Nucleus accumbens (tissue), 56 donors: ENCODE measurements at places on chromosomes 16 and 17.

DNA sequence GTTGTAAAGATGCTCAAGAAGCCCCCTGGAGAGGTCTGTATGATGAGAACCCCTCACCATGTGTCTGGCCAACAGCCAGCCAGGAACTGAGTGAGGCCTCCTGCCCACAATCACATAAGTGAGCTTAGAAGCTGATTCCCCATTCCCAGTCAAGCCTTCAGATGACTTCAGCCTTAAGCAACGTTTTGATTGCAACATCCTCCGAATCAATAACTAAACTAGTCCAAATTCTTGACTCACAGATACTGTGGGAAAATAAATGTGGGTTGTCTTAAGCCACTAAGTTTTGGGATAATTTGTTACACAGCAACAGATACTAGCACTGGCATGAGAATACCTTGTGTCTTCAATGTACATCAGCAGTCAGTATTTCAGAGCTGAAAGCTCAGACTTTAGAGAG, 54.5 kb upstream of the HS3ST4 start:
- DNase-seq: no peak

GRCh38 chr16:82119405-82119804, 50.6 kb downstream of the MPHOSPH6 start:
- no peak for DNase-seq

DNA sequence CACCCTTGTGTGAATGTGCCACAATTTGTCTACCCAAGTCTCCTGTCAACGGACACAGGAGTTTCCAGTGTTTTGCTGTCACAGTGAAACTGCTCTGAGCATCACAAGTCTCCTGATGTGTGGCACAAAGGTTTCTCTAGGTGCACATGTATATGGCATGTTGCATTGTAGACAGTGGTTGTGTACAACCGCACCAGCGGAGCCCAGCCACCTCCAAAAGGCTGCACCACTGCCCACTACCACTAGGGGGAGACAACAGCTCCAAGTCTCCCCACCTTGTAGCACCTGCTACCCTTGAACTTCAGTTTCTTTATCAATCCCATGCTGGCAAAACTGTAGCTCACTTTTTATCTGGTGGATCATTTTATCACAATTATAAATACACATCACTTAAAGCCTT, 95.5 kb upstream of the ZNF469 start:
- no peak for DNase-seq

GRCh38 chr16:84350685-84351400, 17.5 kb upstream of the ATP2C2 start:
- DNase-seq: no peak

GRCh38 chr17:39484178-39484577, 22.9 kb downstream of the CDK12 start:
- no peak for DNase-seq

DNA sequence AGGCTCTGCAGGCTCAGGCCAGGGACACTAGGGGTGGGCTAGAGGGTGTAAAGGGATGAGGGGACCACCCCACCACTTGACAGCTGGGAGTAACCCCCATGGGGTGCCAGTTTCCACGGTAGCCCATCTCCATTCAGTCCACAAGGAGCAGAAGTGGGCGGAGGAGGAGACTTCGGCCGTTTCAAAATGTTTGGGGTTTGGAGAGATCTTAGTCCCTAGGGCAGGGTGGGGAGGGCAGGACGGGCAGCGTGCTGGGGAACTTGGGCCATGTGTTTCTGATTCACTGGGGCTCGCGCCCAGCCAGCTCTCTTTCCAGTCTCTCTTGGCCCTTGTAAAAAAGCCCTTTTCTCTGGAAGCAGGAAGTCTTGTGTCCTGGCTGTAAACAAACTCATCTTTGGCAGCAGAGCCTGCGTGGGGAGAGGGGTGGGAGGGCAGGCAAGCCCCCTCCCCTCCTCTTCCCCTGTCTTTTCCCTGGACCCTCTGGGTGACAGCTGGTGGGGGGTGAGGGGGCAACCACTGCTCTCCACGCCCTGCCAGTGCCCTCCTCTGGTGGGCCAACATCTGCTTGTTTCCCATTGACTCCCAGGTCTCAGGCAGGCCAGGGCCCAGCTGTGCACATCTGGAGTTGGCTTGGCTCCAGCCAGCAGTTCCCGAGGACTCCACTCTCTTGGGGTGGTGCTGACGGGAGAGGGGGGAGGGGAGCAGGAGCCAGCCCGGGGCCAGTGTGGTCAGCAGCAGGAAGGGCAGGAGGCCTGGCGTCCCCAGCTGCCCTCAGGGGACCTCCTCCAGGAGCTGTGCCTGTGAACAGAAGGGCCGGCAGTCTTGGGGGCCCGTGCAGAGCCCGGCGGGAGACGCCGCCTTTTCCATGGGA, 8.1 kb downstream of the CYGB start:
- no peak for DNase-seq

GRCh38 chr16:2749936-2750335, 2.5 kb upstream of the SRRM2 start:
- DNase-seq: no peak

DNA sequence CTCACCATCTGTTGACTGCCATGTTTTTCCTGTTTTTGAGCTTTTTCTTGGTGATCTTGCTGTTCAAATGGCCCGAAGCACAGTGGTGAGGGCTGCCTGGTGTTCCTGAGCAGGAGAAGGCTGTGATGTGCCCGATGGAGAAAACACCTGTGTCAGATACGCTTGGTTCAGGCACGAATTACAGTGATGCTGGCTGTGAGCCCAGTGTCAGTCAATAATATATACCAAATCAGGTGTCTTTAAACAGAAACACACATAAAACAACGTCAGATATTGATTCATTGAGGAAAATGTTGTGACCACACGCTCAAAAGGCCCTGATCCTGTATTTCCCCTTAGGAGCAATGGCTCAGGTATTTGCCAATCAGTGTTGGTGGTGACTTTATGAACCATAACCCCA, 111.7 kb downstream of the SDR42E1 start:
- DNase-seq: no peak

DNA sequence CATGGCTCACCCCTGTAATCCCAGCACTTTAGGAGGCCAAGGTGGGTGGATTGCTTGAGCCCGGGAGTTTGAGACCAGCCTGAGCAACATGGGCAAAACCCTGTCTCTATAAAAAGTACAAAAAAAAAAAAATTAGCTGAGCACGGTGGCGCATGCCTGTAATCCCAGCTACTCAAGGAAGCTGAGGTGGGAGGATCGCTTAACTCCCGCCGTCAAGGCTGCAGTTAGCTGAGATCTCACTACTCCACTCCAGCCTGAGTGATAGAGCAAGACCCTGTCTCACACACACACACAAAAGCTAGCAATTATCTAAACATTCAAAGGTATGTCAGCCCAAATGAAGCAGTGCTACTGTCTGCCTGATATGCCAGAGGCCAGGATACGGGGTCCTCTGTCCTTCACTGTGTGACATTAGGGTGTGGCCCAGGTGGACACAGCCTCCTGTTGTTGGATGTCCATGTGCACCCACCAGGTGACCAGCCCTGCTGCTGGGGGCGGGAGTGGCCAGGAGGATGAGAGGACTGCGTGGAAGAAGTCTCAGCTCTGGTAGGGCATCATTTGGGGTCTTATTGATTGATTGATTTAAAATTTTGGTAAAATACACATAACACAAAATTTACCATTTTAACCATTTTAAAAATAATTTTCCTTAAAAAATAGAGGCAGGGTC, 3.9 kb downstream of the NLRC3 start:
- no peak for DNase-seq

GRCh38 chr17:79438546-79439334, 172.1 kb downstream of the RBFOX3 start:
- DNase-seq: no peak

DNA sequence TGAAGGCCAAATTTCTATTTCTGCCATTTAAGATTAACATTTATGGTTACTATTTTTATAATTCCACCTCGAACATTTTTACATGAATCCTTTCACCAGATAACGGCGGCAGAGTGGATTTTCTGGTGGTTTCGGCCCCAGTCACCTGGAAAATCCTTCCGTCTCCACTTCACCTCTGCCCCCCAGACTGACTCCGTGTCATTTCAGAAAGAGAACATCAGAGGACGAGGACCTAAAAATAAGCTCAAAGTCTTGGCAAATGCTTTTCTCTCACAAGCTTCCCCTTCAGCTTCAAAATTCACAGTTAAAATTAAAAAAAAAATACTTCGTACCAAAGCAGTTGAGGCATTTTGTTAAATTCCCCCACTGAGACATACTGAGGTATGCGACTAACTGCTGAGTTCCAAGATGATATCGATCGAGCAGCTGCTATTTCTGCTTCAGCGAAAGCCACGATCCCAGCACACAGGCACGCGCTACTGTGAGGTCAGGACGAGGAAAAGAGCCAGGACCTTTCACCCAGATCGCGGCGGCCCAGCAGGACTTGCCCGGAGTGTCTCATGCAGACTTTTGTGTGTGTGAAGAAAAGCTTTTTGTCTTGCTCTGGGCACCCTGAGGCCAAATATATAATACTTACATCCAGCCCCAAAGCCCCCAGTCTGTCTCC, 36.8 kb downstream of the ASPA start:
- peak; percentile 77 for DNase-seq

GRCh38 chr16:30893417-30893743, 497 bp downstream of the BCL7C start:
- no peak for DNase-seq

DNA sequence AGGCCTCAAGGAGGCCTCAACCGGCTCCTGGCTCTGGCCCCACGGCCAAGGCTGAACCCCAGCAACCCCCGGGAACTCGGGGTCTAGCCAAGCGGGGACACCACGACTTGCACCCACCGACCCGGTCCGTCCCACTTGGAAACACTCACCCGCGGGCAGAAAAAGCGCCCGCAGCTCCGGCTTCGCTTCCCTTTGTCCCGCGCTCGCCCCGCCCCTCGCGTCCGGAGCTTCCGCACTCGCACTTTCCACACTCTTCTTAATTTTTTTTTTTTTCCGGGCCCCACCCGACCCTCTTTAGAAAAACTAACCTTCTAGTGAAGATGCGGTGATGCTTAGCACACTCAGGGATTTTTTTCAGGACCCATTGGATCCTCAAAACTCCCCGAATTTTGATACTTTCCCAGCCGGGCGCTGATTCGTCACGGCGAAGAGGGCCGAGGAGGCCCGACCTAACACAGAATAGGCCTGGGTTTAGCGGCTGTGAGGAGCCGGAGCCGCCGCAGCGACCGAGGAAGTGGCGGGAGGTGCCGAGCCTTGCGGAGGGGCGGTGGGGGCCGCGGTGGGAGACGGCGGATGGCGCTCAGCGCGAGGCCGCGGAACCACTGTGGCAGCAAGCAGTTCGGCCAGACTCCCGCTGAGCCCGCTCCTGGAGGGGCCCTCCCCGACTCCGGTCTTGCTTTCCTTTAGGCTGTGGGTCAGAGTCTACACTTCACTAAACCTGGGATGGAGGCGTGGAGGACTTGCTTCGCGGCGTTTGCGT, at the start of gene SMARCE1:
TSS of gene SMARCE1 (minus strand) at position 195 of the 760 bp plus-strand sequence. CDS start 2,016 bp downstream, outside the sequence.
- DNase-seq: peak; percentile 77

DNA sequence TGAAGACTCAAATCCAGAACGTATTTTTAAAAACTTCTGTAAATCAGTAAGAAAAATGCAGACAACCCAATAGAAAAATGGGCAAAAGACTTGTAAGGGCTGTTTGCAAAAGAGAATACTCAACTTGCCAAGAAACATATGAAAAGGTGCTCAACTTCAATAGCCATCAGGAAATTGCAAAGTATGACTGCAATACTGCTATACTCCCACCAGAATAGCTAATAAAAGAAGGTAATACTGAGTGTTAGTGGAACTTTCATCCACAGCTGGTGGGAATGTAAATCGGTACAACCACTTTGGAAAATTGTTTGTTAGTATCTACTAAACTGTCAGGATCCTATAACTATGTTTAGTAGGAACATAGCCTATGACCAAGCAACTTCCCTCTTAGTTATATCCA, 48.1 kb downstream of the TBX4 start:
- DNase-seq: no peak

DNA sequence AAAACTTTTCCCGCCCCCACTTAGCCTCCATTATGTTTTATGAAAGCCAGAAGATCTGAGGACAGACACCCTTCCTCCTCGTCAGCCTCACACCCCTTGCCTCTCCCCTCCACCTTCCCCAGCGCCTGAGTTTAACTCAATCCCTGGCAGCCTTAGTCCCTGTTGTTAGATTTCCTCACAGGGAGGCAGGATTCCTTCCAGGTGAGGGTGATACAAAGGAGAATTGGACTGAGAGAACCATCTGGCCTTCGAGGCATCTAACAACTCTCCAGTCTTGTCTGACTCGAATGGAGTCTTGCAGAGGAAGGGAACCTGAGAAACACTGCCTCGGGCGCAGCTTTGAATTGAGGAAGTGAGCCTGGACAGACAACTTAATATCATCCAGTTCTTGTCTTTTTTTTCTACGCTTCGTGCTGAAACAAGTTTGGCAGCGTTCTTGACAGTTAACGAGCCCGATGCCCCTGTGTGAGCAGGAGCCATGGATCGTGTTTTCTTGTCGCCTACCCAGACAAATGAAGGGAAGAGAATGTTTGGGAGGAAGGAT, 1.3 kb upstream of the ZNF768 start:
- DNase-seq: no peak

- no peak for DNase-seq
Measured at GRCh38 chr17:82406131-82406671, 11.9 kb upstream of the HEXD start.

- peak; percentile 86 for DNase-seq
Measured at GRCh38 chr16:67884684-67885083, at the start of gene NRN1L. Gene NRN1L, plus strand, starts transcription at chr16:67884885. Its CDS starts 19 bp downstream, at chr16:67884904.

- no peak for DNase-seq
Measured at GRCh38 chr16:89572485-89573205, 2.9 kb upstream of the CPNE7 start.

GRCh38 chr17:17795946-17796786, 40.6 kb downstream of the SREBF1 start:
- DNase-seq: no peak

- DNase-seq: no peak
Measured at GRCh38 chr17:41932816-41933389, 2.5 kb downstream of the ODAD4 start.

- DNase-seq: no peak
Measured at GRCh38 chr17:45106096-45106495, 26.2 kb downstream of the PLCD3 start.

DNA sequence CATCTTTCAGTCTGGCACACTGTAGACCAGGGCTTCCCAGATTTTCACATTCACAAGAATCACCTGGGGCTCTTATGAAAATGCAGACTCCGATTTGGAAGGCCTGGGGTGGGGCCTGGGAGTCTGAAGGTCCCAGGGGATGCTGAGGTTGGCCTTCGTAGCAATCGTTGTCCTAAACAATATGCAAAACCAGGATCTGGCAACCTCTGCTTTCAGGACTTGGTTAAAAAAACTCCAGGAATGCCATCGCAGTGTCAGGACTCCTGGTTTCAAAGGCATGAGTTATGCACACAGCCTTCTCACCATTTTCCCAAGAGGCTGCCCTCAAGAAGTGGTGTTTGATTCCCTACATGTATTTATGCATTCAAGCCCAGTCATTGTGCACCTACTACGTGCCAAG, 6.7 kb downstream of the CLEC19A start:
- no peak for DNase-seq

GRCh38 chr17:17853811-17854447, 17.1 kb upstream of the SREBF1 start:
- no peak for DNase-seq

GRCh38 chr16:73086108-73086507, 38.2 kb upstream of the ZFHX3 start:
- no peak for DNase-seq

DNA sequence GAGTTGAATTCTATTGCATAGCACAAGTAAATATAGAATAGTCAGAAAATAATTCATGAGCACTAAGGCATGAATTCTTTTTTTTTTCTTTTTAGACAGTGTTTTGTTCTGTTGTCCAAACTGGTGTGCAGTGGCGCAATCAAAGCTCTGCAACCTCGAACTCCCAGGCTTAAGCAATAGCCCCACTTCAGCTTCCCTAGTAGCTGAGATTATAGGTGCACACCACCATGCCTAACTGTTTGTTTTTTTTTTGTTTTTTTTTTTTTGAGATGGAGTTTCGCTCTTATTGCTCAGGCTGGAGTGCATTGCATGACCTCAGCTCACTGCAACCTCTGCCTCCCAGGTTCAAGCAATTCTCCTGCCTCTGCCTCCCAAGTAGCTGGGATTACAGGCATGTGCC, 16.6 kb downstream of the TUBD1 start:
- DNase-seq: no peak
